ENCODE measurements at places on chromosomes 13 and 19. TPM values are rescaled to one million over a fixed set of nuclear protein-coding genes. Genes with fewer than 3 reads are reported as not detected.

DNA sequence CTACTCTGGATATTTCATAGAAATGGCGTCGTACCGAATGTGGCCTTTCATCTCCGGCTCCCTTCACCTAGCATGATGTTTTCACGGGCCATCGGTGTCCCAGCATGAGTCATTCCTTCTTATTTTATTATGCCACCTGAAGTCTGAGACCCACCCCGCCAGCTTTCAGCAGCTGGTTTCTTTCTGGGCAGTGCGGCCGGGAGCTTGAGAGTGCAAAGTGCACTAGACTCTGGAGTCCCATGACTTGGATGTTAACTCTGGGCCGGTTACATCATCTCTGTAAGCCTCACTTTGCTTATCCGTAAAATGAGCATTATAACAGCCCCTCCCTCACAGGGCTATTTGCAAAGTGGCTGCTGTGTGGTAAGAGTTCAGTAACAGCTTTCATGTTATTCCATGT, 5.8 kb upstream of the KMT5C start:
- no peak for DNase-seq

- no peak for DNase-seq
Measured at GRCh38 chr13:111539791-111540446, 219.5 kb downstream of the TEX29 start.

DNA sequence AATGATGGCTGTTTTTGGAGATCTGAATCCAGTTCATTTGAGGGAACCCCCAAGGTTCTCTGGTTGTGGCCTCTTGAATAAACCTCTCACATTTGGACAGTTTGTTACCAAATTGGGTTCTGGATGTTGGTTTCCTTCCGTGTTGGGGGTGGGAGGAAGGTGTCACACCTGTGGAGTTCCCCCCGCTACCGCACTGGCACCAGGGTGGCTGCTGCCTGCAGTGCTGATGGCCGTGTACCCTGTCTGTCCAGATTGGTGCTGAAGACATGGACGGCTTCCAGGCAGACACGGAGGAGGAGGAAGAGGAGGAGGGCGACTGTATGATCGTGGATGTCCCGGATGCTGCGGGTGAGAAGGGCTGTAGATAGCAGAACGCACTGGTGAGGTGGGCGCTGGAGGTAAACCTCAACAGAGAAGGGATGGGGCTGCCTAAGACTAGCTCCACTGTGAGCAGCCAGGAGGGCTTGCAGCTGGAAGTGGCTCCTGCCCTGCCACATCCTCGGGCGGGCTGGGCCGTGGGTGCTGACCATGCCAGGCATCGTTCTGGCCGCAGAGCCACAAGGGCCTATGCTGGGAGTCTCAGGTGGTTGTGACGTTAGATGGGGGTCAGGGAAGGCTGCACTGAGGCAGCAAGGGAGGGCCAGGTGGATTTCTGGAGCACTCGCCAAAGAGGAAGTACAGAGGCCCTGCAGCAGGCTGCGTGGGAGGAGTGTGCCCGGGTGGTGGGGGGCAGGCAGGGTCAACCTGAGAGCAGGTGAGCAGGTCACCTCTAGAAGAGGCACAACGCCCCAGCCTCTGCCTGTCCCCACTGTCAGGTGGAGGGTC, 15.4 kb downstream of the UBXN6 start:
- no peak for DNase-seq

- DNase-seq = no peak
Measured at GRCh38 chr19:41682437-41682836, 5.6 kb downstream of the CEACAM7 start.

- DNase-seq = no peak
Measured at GRCh38 chr19:28667348-28667977, 545.5 kb downstream of the UQCRFS1 start.

- no peak for DNase-seq
Measured at GRCh38 chr19:36183245-36183628, 31.0 kb upstream of the COX7A1 start.

- no peak for DNase-seq
Measured at GRCh38 chr13:107301724-107302374, 733.9 kb upstream of the ARGLU1 start.

DNA sequence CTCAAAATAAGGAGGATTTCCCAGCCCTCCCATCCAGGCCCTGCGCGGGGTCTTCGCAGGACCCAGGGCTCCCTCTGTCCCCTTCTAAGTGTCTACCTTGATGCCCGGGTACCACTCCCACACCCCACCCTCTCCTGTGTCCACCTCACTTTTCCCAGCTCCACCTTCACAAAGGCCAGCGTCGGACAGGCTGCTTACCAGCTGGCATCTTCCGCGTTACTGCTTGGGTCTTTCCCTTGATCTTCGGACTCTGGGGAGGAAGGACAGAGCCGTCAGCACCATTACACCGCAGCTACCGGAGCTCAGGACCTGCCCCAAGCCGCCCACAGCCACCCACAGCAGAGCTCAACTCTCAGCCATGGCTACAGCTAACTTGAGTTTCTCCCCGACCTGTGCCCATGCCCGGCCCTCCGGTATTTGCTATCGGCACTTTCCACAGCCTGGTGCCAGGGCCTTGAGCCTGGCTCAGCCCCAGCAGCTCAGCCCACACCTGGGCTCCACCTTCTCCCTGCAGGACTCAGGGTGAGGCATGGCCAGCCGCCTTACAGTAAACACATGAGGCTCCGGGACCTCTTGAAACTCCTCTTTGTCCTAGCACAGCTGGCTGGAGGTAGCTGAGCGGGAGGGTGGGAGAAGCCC, 3.8 kb downstream of the C13orf46 start:
- no peak for DNase-seq

GRCh38 chr13:58989556-58989955, 1174.2 kb downstream of the DIAPH3 start:
- no peak for DNase-seq

DNA sequence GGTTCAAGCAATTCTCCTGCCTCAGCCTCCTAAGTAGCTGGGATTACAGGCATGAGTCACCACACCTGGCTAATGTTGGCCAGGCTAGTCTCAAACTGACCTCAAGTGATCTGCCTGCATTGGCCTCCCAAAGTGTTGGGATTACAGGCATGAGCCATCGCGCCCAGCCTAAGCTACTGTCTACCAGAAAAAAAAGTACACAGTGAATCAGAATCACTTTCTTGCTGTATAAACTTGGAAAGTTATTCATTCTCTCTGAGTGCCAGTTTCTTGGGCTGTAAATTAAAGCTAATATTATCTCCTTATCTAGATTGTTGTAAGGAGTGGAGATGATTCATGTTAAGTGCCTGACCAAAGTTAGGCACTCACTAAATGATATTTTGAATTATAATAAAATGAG, 242.8 kb downstream of the ENOX1 start:
- peak; percentile 56 for DNase-seq

DNA sequence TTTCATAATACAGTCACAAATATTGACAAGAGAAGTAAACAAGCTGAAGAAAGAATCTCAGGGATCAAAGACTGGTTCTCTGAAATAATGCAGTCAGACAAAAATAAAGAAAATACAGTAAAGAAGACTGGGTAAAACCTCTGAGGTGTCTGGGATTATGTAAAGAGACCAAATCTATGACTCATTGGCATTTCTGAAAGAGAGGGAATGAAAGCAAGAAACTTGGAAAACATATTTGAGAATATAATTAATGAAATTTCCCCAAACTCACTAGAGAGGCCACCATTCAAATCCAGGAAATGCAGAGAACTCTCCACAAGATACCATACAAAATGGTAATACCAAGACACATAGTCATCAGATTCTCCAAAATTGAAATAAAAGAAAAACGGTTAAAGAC, 53.0 kb upstream of the GPC6 start:
- no peak for DNase-seq

DNA sequence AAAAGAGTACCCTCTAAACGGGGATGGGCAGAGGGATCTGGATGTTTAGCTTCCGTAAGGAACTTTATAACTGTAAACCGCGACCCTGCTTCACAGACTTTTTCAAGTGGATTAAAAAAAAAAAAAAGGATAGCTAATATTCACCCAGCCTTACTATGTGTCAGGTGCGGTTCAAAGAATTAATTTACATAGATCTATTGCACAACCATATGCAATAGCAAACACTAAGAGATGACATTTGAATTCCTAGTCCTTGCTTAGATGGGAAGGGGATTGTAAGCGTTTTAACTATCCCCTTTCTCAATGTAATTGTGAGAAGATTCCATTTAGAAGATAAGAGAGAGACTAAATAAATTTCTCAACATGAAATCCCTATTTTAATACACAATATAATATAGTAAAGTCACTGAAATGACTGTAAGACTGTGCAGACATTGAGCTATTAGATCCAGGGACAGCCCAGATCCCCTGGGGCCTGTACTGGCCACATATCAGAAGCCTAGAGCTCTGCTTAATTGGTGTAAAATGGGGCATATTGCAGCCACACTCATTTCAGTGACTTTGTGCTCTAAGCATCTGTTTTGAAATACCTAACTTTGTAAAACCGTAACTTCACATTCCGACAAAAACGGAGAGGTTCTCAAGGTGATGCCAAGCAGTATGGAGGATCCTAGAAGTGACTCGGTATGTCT, 13.6 kb downstream of the LATS2 start:
- no peak for DNase-seq

DNA sequence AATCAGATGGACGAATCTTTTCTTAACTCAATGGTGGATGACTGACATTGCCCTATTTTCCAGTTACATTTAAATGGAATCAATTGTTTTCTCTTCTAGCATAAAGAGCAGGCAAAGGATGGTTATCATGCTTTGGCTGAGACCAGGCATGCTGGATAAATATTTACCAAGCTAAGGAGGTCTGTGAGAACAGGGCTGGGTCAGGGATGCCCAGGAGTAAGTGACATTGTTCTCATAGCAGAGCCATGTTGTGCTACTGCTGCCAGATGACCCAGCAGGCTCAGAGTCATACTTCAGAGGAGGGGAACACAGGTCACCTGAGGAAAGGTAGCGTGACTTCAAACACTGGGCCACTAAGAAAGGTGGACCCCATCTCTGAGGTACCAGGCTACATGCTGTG, 116.0 kb upstream of the RNF113B start:
- DNase-seq = no peak

- DNase-seq = no peak
Measured at GRCh38 chr19:55305491-55305890, 19.6 kb downstream of the TMEM150B start.

DNA sequence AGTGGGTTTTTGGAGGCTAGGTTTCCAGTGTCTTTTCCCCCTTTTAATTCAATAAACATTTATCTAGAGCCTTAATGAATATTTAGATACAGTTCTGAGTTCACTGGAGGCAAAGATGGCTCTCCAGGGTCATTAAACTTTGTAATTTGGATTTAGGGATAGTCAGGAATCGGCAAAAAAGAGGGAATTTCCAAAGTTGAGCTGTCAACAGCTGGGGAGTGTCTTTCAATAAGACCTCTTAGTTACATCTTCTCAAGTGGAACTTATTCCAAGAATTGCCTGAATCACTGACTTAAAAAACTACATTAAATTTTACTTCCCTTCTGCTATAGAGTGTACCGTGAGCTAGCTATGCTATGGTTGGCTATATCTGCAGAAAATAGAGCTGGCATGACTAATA, 2.0 kb downstream of the LRCH1 start:
- DNase-seq = no peak

GRCh38 chr13:98868932-98869331, 108.9 kb downstream of the DOCK9 start:
- DNase-seq = no peak

GRCh38 chr13:42355491-42356183, 83.7 kb downstream of the AKAP11 start:
- DNase-seq = no peak

DNA sequence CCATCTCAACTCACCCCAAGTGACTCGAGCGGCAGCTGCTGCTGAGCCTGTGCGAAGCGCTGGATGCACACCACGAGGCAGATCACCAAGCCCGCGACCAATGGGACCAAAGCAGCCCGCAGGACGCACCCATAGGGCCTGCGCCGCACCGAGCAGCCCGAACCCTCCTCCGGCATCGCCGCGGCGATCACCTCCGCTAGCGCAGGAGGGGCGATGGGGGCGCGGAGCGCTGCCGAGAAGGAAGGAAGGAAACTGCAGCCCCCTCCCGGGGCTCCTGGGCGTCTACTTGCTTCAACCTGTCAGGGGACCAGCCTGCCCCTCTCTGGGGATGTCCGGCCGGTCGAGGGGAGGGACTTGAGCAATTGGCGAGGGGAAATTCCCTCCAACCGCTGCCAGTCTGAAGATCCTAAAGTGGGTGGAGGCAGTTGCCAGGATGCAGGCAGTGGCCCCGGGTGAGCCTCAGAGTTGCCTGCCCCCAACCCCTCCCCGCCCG, at the start of gene CD70:
CD70 (minus strand) TSS at position 324 of the 493 bp plus-strand sequence; CDS start at position 176, 148 bp downstream.
- DNase-seq = peak; percentile 54

- DNase-seq = no peak
Measured at GRCh38 chr13:95865080-95865615, 188.1 kb downstream of the UGGT2 start.

DNA sequence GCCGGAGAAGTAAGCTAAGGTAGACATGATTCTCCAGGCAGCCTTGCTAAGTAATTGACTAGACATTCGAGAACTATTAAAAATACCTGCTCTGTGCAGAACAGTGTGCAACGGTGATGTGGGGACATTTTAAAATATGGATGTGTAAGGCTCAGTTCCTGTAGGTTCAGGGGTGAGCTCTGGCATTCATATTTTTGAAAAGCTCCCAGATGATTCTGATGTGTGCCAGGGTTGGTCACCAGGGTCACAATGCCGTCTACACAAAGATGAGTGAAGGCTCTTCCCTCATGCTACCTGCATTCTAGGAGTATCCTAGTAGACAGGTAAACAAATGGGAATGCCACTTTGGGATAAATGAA, 702 bp upstream of the EPSTI1 start:
- no peak for DNase-seq

DNA sequence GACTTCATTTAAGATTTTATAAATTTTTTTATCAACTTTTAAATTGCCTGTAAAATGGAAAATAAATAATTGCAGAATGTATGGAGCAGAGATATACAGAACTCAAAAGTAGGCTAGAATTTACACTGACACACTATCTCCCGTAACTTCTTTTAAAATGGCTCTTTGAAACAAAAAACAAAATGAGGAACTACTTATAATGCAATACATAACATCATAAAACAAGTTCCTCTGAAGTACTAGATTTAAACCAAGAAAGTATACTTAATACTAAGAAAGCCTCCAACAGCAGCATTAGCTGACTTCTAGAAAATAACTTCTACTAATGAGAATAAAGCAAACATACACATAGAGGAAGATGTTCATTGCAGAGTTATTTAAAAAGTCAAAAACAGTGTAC, 17.0 kb downstream of the RBM26 start:
- DNase-seq = no peak

DNA sequence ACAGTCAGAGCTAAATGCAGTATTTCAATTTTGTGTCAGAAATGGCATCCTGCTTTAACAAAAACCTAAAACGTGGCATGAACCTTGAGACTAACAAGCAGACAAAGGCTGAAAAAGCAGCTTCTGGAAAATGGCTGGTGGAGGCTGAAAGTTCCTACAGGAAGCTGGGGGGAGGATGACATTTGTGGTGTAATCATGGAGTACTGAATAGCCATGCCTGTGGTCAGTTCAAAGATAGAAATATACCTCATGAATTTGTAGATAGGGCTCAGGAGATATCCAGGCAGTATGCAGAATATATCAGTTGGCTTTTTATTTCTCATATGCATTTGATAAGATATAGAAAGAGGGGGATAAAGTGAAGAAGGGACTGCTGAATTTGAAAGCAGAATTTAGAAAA, 181.7 kb downstream of the UQCRFS1 start:
- no peak for DNase-seq

UBE2L5 gene
- total RNA-seq = not detected

ZNF208 gene
- 1.4 TPM for total RNA-seq

OR7A5 gene
- not detected for total RNA-seq

NAT14 gene
- total RNA-seq = 20.7 TPM

SOHLH2 gene
- total RNA-seq = not detected

PALM3 gene
- total RNA-seq = not detected

PRR20D gene
- total RNA-seq = not detected

WDR62 gene
- total RNA-seq = 12.6 TPM

WDFY2 gene
- total RNA-seq = 23.6 TPM

C13orf46 gene
- total RNA-seq = not detected
